Pancreas (tissue), 10 donors: ENCODE measurements at places on chromosomes 1 and 21. TPM values are rescaled to one million over a fixed set of nuclear protein-coding genes. Genes with fewer than 3 reads are reported as not detected.

Gene ANXA9
- 30.7 TPM for polyA plus RNA-seq

Gene HSD3B1
- not detected for polyA plus RNA-seq

Gene ETV3L
- polyA plus RNA-seq = 0.14 TPM

Gene NR0B2
- 37.5 TPM for polyA plus RNA-seq

Gene TSSK3
- polyA plus RNA-seq = 0.35 TPM

Gene SPRR2B
- not detected for polyA plus RNA-seq

Gene PTPRC
- 0.76 TPM for polyA plus RNA-seq

Gene PLEKHA6
- polyA plus RNA-seq = 18.5 TPM

Gene KIF17
- polyA plus RNA-seq = 0.87 TPM

Gene CD247
- 0.56 TPM for polyA plus RNA-seq

Gene DDR2
- 2.8 TPM for polyA plus RNA-seq

Gene EYA3
- 4.6 TPM for polyA plus RNA-seq

Gene FAM72B
- 0.19 TPM for polyA plus RNA-seq

Gene EPS8L3
- polyA plus RNA-seq = 0.46 TPM

Gene FRRS1
- polyA plus RNA-seq = 0.38 TPM

Gene SELENBP1
- 93.0 TPM for polyA plus RNA-seq

Gene RUNX3
- polyA plus RNA-seq = 0.42 TPM

Gene OR10K2
- not detected for polyA plus RNA-seq

Gene DIO1
- polyA plus RNA-seq = 0.09 TPM

Gene OR2T29
- not detected for polyA plus RNA-seq

Gene EFNA4
- 6.2 TPM for polyA plus RNA-seq

Gene B3GALT6
- polyA plus RNA-seq = 8.7 TPM

Gene RIPK4
- 9.4 TPM for polyA plus RNA-seq

Gene KIFAP3
- 16.0 TPM for polyA plus RNA-seq

Gene EXOC8
- 4.6 TPM for polyA plus RNA-seq

Gene MEX3A
- polyA plus RNA-seq = 0.76 TPM

Gene CATSPER4
- polyA plus RNA-seq = not detected

Gene IL24
- not detected for polyA plus RNA-seq

Gene C4BPA
- polyA plus RNA-seq = 7.2 TPM

Gene ZNF281
- polyA plus RNA-seq = 2.2 TPM

Gene LENEP
- not detected for polyA plus RNA-seq

Gene MAB21L3
- not detected for polyA plus RNA-seq

Gene BLACAT1
- polyA plus RNA-seq = 0.09 TPM

Gene SV2A
- polyA plus RNA-seq = 2.3 TPM

Gene ATP1A4
- polyA plus RNA-seq = not detected

Gene SERPINC1
- not detected for polyA plus RNA-seq

Gene NGF
- polyA plus RNA-seq = 0.59 TPM

Gene HSPA6
- polyA plus RNA-seq = 1.6 TPM

Gene ENSA
- 86.0 TPM for polyA plus RNA-seq

Gene LORICRIN
- not detected for polyA plus RNA-seq

Gene NLRP3
- polyA plus RNA-seq = 0.19 TPM

Gene ABCB10
- 3.8 TPM for polyA plus RNA-seq

Gene LRRN2
- 1.1 TPM for polyA plus RNA-seq

Gene DAB1
- 1.4 TPM for polyA plus RNA-seq

Gene MX2
- 3.2 TPM for polyA plus RNA-seq

Gene BNIPL
- polyA plus RNA-seq = 0.34 TPM
